Kasumi-1 (cell line): ENCODE measurements at places on chromosomes 5 and 9.

DNA sequence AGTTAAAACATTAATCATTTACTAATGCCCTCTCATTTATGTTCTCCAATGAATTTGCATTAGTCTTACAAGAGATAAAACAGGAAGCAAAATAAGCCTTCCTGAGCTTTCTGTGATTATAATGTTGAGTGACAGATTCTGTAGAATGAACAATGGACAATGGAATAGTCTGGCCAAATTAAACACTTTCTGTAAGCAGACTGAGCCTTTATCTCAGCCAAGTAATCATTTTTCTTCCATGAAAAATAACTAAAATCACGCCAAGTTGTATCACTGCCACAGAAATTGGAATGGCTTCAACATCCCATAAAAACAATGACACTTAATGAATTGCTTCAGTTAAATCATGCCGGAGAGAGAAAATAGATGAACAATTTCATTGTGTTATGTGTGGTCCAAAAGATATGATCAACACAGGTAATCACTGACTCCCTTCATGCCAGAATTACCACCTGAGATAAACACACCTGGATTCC lies 63.0 kb downstream of the TSSK1B start:
- no peak for DNase-seq

- peak; percentile 52 for DNase-seq
Measured at GRCh38 chr9:130235558-130236435, 29.8 kb upstream of the HMCN2 start.

GRCh38 chr9:77912895-77913693 lies 118.5 kb downstream of the GNAQ start:
- no peak for DNase-seq

- no peak for DNase-seq
Measured at GRCh38 chr5:160108124-160108523, 11.1 kb downstream of the PWWP2A start.

GRCh38 chr5:40233268-40233667 lies 446.4 kb upstream of the PTGER4 start:
- no peak for DNase-seq

GRCh38 chr9:107875571-107875980 lies 386.0 kb upstream of the KLF4 start:
- no peak for DNase-seq

GRCh38 chr9:80842389-80842788 lies 847.0 kb downstream of the TLE1 start:
- no peak for DNase-seq

DNA sequence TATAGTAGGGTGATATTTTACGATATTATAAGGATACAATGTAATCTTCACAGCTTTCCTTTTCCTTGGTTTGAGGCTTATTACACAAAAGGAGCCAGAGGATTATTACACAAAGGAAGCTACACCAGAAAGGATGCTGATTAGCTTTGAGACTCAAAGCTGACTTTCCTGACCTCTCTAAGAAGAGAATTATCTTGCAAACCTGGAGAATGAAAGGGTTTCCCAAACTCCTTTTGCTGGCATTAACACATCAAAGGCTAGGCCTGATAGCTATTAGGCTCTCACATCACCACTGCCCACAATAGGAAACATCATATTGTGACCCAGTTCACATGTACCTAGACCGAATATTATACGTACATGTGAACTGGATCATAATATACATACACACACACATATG lies 34.2 kb upstream of the CHD1 start:
- no peak for DNase-seq

DNA sequence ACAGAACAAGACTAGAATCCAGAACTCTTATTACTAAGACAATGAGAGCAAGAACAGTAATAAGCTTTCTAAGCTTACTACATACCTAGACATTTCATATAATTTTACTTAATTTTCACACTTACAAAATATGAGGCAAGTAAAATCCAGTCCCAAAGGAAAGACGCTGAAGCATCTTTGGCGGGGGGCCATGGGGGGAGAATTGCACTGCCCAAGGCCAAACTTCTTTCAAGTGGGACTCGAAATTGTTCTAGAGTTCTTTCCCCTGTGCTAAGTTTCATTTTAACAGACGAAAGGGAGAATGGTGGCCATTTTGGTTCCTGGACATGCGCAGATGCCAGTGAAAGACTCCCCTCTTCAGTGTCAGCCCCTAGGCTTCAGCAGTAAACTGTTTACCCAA lies 72.3 kb downstream of the PRRT1B start:
- DNase-seq = no peak
